ENCODE measurements at places on chromosomes 6 and 20.
A peak's percentile ranks its signal among the peaks of the same experiment; 100 is the strongest.

DNA sequence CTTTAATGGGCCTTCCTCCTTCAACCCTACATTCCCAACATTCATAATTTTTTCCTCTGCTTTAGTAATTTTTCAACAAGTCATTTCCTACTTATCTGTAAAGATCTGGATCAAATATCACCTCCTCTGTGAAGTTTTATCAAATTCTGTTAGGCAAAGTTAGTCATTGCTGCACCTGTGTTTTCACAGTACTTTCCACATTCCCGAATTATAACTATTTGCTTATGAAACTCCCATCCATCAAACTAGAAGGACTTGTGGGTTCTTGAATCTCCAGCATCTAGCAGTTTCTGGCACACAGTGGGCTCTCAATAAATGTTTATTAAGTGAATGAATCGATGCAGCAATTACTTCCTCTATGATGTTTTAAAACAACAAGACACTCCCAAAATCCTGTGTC is 257.6 kb downstream of the HDGFL1 start:
- DNase-seq, result no peak

DNA sequence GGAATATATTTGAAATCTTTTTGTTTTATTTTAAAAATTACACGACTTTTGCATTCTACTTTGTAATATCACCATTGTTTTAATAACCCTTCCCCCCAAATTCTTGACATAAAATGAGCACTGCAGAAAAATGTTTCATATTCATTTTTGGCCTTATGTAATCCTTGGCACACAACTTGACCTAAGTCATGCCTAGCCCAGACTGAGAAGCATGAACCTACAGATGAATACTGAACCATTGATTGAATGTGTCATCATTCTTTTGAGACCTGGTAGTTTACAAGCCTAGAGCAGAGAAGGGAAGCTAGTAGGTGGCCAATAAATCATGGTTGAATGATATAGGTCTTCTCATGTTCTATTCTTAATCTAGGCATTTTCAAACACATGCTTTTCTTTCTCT is 89.4 kb upstream of the EDN1 start:
- no peak for DNase-seq

GRCh38 chr6:28974505-28974904 is 30.6 kb downstream of the ZNF311 start:
- no peak for DNase-seq

DNA sequence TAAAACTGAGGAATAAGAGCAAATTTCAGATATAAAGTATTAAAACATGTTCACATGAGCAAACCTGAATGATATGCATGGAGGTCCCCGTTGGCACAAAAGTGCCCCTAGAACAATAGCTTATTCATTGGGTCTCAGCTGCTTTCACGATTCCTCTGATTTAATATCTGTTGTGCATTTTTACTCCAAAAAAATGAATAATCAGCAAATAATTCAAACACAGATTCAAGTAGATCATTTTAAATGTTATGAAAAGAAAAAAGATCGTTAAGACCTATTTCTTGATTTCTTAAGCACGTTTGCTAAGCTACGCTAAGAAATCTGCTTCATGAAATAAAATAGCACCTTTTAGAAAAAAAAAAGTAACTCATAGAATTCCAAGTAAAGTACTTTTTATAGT is 21.7 kb downstream of the HUS1B start:
- DNase-seq, result no peak

- DNase-seq, result peak; percentile 29
These were observed 181.0 kb downstream of the TRIM27 start for GRCh38 chr6:28742668-28743270.

DNA sequence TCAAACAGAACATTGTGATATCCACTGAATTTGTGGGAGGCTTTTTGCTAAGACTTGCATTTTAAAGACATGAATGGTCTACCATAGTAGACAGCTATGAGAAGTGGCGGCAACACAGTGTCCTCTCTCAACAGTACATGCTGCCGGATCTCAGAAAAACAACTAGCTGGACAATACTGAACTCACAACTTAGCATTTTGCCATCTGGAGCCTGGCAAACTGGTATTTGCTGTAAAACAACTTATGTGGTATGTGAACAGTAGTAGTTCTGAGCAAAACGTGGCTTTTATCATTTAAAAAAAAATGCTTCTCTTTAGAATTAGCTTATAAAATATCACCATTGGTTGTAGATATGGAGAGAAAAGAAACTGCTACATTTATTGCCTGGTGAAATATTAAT is 3.3 kb upstream of the PXDC1 start:
- no peak for DNase-seq

GRCh38 chr20:8155812-8156211 is 23.7 kb downstream of the PLCB1 start:
- DNase-seq, result no peak

GRCh38 chr6:139337001-139337400 is 37.4 kb downstream of the CITED2 start:
- no peak for DNase-seq

- DNase-seq, result no peak
These were observed 144.3 kb downstream of the F13A1 start for GRCh38 chr6:6176127-6176526.

DNA sequence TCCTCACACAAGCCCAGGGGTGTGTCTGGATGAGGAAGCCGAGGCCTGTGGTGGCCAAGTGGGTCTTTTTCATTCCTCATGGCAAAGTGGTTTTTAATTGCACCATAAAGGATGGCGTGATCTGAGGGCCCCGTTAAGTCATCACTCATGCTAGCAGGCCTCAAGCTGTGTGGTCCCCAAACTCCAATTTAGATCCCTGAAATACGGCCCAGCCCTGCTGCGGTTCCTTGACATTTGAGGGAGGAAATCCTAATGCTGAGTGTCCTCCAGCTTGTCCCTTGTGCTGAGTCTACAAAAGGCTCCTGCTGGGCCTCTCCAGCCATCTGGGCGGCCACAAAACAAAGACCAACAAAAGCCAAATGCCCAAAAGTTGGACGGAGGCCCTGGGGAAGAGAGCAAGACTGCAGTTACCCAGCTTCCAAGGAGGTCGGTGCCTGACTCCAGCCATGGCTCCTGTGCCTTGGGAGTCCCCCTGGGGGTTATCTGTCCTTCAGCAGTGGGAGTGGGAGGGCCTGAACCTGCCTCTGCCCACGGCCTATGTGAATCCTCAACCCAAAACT is 162.3 kb upstream of the PDE10A start:
- no peak for DNase-seq

DNA sequence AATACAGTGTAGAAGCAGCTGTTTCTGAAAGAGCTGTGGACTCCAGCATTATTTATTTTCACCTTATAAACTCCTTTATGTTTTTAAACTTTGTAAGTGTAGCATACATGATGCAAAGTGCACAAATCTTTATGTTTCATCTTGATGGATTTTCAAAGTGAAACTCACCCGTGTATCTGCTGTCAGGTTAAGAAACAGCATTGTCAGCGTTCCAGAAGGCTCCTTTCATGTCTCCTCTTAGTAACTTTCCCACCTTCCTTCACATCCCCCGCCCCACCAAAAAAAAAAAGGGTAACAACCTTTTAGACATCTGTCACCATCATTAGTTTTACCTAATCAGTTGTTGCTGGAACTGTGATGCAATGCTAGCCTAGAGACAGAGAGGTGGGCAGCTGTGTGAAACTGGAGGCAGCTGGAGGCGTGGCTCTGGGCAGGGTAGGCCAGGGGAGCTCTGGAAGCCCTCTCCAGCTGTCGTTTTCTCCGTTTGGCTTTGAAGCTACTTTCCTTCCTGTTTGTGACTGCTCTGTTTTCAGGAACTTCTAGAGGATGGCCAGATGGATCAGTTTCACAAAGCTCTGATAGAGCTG is 7.2 kb downstream of the ACTR5 start:
- DNase-seq, result peak; percentile 55

DNA sequence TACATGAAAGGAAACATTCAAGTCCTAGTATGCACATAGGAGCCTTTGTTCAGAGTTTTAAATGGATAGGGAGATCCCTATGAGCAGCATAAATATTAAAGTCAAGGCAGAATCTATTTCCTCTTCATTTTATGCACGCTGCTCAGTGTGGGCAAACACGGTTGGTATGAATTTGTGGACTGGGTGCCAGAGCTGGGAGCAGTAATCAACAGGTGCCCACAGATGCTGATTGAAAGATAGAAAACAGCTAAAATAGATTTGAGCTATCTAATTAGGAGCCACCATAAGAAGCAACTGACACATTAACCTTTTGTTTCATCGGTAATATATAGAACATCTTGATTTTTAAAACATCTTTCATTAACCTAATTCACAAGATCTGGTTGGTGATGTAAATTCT is 175.5 kb downstream of the EYS start:
- no peak for DNase-seq

DNA sequence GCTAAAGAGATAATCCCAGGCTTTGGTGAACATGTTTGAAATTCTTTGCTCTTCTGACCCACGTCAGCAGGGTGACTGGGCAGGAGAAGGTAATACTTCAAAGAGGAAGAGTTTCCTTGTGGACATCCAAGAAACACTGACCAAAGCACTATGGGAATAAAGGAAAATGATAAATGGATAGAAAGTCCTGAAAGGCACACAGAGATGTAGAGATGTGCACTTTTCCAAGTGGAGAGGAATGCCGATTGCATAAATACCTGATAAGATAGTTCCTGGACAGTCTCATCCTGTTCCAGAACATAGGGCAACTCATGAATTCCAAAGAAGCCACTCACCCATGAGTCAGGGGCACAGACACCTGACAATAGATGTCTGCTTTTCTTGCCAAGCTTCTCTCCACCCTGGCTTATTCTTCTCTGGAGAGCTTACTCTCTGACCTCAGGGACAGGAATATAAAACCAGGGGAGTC is 191.3 kb upstream of the FOXA2 start:
- DNase-seq, result no peak

- peak; percentile 53 for DNase-seq
These were observed 204.8 kb downstream of the TPBG start for GRCh38 chr6:82568290-82568993.

- peak; percentile 74 for DNase-seq
These were observed 38.2 kb downstream of the MICA start for GRCh38 chr6:31441365-31442267.

GRCh38 chr20:58408603-58409246 is 19.7 kb downstream of the VAPB start:
- DNase-seq, result no peak

GRCh38 chr6:77038807-77039206 is 424.5 kb downstream of the HTR1B start:
- DNase-seq, result no peak

- no peak for DNase-seq
These were observed 245.4 kb downstream of the HTR1B start for GRCh38 chr6:77217896-77218295.

- no peak for DNase-seq
These were observed 94.7 kb downstream of the YTHDF1 start for GRCh38 chr20:63121246-63121645.

DNA sequence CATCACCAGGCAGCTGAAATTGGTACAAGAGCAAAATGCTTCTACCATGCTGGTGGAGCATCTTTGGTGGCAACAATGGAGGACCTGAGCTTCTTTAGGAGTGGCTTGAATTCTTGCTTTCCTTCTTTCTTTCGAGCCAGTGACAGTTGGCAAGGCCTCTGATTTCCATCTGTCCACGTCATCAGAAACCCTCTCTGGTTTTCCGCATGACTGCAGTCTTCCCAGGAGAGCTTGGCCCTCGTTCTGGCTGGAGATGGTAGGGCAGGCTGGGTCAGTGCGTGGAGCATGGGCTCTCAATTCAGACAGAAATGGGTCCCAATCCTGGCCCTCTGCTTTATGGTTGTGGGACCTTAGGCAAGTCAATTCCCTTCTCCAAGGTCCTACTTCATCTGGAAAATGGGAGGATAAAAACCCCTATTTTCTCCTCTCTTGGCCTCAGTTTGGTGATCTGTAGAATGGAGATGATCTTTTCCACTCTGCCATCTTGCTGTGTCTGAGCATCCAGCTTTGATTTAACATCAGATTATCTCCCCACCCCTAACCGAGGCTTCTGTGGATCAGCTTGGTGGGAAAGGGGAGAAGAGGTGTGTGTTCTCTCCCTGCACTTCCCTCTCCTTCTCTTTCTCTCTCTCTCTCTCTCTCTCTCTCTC is 3.6 kb upstream of the BPIFB1 start:
- no peak for DNase-seq

DNA sequence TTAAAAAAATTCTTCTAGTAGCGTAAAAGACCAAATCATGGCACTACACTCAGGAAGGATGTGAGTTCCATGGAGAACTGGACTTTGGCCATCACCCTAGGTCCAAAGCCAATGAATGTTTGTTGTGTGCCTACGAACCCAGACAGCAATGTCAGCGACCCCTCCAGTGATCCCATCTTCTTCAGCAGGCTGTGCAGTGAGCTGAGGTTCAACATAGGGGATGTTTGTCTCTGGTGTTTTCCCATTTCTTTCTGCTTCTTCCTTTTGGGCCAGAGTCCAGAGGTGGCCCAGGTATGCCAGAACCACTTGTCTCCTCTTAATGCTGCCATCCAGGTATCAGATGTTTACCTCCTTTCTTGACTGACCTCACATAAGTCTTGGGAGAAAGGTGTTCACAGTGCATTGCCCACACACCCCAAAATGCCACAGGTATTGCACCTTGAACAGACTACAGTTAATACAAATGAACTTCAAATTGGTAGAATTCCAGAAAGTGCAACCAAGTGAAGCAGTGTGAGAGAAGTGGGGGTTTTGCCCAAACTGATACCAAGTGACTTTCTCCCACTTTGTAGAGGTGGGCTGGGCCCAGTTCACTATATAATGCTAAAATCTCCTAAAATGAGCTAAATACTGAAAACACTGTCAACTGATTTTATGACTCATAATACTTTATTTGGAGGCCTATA is 14.1 kb downstream of the KIZ start:
- no peak for DNase-seq

DNA sequence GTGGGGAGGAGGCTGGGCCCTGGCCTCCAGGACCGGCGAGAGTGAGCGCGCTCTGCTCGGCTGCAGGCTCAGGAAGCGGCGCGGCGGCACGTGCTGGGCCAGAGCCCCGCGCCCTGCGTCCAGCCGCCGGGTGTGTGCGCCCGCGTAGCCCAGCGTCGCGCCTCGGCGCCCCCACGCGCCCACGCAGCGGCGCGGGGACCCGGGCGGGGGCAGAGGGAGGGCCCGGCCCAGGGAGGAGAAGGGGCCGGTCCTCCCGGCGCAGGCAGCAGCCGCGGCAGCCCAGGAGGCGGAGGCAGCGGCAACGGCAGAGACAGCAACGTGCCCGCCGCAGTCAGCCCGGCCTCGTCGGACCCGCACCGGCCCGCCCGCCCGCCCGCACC is at the start of gene EYA2:
TSS of gene EYA2 (plus strand) at position 265 of the 380 bp plus-strand sequence. CDS start 95,168 bp downstream, outside the sequence.
- peak; percentile 55 for DNase-seq

DNA sequence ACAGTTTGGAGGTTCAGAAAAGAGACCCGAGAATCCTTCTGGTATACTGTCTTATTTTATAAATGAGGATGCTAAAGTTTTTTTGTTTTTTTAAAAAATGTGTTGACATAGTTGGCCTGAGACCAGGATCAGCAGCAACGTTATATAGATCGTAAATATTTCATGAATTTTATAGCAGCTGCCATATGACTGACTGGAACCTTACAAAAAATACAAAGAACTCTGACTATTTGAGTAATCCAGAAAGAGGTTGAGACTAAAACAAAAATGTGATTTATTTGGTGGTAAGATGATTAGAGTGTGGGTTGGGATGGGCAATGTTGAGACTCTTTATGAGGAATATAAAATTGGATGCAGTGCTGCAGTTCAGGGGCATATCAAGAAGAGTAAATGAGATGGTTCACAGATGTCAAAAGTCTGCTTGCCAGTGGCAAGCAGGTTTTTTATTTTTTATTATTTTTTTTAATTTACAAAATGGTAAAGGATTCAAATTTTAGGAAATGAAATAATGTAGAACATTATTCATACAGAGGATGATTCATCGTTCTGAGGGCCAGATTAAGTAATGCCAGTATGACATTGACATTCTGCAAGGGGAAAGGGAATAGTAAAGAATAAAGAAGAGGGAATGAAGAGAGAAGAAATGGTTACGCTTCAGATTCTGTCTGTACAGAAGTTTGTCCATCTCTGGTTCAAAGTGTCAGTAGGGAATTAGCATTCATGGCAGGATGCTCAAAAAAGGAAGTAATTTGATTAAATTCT is 58.5 kb downstream of the SCAF8 start:
- no peak for DNase-seq

Data from tongue (tissue), 3 donors.